ENCODE measurements at places on chromosomes 6 and 20.

GRCh38 chr6:170174771-170175643 lies 115.9 kb downstream of the DLL1 start:
- DNase-seq = no peak

- no peak for DNase-seq
Observed at GRCh38 chr6:111793711-111794111, 79.5 kb downstream of the FYN start.

DNA sequence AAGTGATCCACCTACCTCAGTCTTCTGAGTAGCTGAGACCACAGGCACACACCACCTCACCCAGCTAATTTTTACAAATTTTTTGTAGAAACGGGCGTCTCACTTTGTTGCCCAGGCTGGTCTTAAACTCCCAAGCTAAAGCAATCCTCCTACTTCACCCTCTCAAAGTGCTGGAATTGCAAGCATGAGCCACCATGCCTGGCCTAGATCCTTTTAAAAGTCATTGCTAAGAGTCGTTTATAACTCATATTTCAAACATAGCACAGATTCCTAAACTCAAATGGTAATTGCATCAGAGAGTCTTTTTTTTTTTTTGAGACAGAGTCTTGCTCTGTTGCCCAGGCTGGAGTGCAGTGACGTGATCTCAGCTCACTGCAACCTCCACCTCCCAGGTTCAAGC lies 7.7 kb upstream of the SAMHD1 start:
- DNase-seq = no peak

GRCh38 chr20:55415567-55416142 lies 589.7 kb downstream of the CBLN4 start:
- peak; percentile 1 for DNase-seq

DNA sequence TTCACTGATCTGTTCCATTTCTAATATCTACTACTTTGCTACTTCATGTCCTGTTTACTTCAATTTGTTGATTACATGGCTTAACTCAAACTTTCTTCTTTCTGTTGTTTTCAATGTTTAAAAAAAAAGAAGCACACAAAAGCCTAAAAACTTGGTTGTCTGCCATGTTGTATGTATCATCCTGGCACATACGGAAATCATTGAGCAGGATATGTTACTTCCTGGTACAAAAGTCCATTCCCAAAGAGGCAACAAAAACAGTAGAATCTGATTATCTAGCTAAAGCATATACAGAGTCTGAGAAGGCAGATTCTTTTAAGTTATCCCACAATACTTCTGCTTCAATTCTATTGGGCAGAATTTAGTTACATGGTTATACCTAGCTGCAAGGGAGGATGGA lies 14.5 kb upstream of the COL12A1 start:
- DNase-seq = no peak

DNA sequence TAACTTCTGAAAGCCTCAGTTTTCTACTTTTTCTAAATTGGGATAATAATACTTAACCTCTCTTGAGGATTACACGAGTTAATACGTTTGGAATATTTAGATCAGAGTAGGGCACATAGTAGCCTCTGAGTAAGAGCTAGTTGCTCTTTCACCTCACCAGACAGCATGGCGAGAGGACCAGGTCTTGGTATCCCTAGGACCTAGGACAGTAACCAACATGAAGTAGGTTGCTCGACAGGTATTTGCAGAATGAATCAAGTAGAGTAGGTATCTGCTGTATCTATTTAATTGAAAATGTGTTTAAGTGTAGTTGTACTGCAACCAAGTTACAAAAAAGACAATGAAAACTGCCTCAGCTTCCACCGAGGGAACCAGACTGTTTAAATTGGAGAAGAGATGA lies 1.4 kb downstream of the CDC5L start:
- no peak for DNase-seq

- DNase-seq = no peak
Observed at GRCh38 chr20:12891643-12892042, 117.1 kb upstream of the SPTLC3 start.

- DNase-seq = no peak
Observed at GRCh38 chr6:129494099-129494498, 215.9 kb downstream of the ARHGAP18 start.

- DNase-seq = no peak
Observed at GRCh38 chr6:154002894-154003293, 36.1 kb upstream of the OPRM1 start.

DNA sequence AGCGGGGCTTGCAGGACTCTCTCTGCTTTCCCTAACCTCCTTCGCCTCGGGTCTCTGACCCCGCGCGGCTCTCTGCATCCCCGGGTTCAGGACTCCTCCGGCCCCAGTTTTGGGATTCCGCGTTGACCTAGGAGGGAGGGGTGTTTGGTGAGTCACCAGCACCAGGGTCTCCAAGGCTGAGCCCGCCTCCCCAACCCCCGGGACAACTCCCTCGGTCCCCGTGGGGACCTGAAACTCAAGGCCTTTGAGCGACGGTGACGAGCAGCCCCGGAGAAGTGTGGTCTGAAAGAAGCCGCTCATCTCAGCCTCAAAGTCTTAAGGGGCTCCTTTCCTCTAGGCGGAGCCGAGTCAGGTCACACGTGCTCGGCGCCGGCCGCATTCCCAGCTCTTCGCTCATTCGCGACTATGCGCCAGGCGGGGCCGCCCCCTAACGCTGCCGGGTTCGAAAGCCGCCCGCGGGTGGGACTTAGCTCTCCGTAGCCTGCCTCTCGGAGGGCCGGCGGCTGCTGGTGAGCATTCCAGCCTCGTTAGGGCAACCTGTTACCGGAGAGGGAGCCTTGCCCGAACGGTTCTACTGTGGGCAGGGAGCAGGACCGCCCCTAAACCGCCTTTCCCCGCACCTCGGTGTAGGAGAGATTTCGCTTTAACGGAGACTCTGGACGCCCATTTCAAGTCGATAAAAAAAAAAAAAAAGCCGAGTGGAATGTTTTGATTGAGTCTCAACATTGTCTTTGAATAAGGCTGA lies 3.0 kb upstream of the PRDM13 start:
- DNase-seq = peak; percentile 83

GRCh38 chr6:26223650-26224546 lies 136.7 kb downstream of the HFE start:
- peak; percentile 90 for DNase-seq

- DNase-seq = no peak
Observed at GRCh38 chr6:99288668-99289067, 60.8 kb downstream of the FAXC start.

- DNase-seq = peak; percentile 69
Observed at GRCh38 chr6:139187489-139187888, 52.6 kb downstream of the HECA start.

All from NCI-H524 (cell line).